Fibroblast of mammary gland (primary cell): ENCODE measurements at places on chromosomes 1 and 21.

- peak; percentile 66 for DNase-seq
Measured at GRCh38 chr1:168266644-168267186, 14.0 kb upstream of the TBX19 start.

DNA sequence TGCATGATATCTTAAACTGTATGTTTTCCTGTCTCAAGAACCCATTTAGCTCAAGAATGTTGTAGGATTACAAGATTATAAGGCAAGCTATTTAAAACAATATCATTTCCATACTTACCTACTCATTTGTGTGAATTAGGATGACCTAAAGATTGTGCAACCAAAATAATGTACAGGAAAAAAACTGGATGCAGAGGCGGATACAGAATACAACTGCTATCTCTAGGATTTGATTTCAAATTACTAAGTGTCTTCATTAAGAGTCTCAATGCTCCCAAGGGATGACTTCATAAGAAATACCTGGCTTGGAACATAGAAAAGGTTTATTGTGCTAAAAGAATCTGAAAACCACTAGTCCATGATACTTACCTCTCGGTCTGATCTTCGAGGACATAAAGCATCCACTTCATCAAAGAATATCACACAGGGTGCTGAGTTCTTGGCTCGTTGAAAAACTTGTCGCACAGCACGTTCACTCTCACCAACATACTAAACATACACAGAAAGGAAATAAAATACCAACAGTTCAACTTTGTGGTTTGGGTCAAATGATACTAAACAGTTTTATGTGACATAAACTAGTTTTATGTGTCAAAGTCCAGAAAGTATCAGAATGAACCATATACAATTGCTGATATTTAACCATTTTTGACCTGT, 54.9 kb downstream of the NVL start:
- DNase-seq = no peak

GRCh38 chr1:234838820-234839219, 228.8 kb upstream of the IRF2BP2 start:
- no peak for DNase-seq

GRCh38 chr1:87918398-87918797, 589.7 kb downstream of the LMO4 start:
- DNase-seq = no peak

DNA sequence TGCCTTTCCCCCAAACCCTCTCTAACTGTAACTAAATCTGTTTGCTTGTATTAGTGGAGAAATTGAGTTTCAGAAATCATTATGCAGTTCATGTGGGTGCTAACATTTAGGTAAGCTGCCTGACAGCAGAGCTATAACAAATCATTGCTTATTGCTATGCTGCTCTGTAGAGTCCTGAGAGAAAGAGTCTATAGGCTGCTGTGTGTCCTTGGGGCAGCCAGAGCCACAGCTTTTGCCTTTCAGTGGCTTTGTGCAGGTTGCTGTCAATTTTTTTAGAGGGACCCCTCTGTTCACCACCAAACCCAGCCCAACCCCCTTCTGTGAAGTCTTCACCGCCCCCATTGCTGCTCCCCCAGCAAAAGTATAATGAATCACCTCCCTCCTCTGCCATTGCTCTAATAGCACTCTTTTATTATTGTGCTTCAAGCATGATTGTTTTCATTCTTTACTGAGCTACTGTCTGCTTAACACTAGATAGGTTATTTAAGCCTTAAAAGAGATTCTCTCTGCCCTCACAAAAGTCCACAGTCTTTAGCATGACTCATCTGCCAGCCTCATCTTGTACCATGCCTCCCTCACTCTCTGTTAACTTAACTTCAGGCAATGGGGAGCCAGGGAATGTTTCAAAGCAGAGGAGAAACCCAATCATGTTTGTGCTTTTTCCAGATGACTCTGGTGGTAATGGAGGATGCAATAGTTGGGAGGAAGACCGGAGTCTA, 38.6 kb downstream of the DIRAS3 start:
- DNase-seq = no peak

DNA sequence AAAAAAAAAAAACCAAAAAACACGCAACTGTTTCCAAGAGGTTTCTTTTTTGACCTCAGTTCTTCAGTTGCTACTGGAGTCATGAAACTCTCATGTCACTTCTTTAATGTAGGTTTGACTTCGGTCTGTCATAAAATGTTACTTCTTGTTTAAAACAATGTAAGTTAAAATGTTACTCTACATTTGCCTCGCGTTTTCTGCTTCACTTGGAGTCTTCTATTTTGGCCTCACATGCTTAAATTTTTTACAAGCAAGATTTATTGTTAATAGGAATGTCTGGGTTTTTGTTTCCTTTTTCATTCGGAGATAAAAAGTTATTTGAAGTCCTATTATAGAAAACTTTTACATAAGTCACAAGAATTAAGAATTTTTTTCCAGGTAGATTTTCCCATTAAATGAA, 880.2 kb downstream of the LTN1 start:
- no peak for DNase-seq

GRCh38 chr1:155981266-155982088, 3.1 kb upstream of the ARHGEF2 start:
- DNase-seq = peak; percentile 96

- DNase-seq = no peak
Measured at GRCh38 chr1:168135116-168135920, 1.4 kb downstream of the GPR161 start.

DNA sequence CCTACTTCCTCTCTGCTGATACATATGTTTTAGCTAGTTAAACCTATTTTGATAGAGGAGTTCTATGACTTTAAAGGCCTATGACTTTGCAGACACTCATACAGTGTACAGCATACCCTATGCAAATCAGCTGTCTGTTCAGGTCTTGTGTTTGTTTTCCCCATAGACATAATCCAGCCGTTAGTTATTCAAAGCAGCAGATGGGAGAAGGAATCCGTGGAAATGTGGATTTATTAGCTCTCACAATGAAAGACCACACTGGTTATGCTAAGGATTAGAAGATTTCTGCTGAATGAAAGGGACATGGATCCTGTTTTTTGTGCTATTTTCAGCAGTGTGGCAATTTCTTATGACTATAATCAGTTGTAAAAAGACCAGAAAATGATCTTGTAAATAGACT, 59.8 kb downstream of the MAST2 start:
- DNase-seq = no peak
